ENCODE measurements at places on chromosomes 3 and 15. TPM values are rescaled to one million over a fixed set of nuclear protein-coding genes. Genes with fewer than 3 reads are reported as not detected.

DNA sequence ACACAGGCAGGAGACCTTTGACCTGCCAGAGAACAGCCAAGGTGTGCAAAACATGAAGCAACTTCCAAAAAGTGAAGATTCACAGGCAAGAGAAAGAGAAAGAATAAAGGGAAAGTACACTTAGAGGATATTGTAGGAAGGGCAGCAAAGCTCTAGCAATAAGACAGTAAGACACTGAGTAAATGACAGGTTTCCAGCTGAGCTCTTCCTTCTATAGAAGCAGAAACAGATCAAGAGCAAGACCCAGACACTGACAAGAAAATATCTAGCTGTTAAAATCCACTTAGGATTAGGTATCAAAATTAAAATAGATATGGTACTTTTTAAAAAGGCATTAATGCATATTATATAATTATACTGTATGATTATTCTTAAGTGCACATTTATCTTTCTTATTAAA is 333.4 kb downstream of the RAP2B start:
- no peak for DNase-seq
- H3K4me3 ChIP-seq, result no peak overlapping the region
- no peaks in the 10 kb centered on the region for H3K27me3 ChIP-seq
- H3K4me1 ChIP-seq, result no peaks in the 10 kb centered on the region

GRCh38 chr3:41668379-41668778 is 293.5 kb downstream of the ULK4 start:
- no peak for DNase-seq
- H3K4me1 ChIP-seq, result no peaks in the 10 kb centered on the region
- no peaks in the 10 kb centered on the region for H3K36me3 ChIP-seq
- H3K27me3 ChIP-seq, result no peaks in the 10 kb centered on the region

GRCh38 chr15:90101130-90101968 is 919 bp downstream of the IDH2 start:
- H3K27ac ChIP-seq, result peak overlapping the region; percentile 97
- no peaks in the 10 kb centered on the region for H3K36me3 ChIP-seq
- peaks cover 4% of the 10 kb centered on the region for H3K4me1 ChIP-seq
- peak overlapping the region; percentile 98 for H3K4me3 ChIP-seq

Gene ACSBG1
- total RNA-seq, result 0.63 TPM

All from SJCRH30 (cell line).